A549 treated with RU486 at 1 μM for 4 hours (cell line): ENCODE measurements at places on chromosomes 1 and 21. TPM values are rescaled to one million over a fixed set of nuclear protein-coding genes. Genes with fewer than 3 reads are reported as not detected.

The SPATA17 gene
- 2.7 to 3.9 TPM (median 2.8 TPM) in 5 replicates for total RNA-seq

The HUNK gene
- 1.4 to 1.8 TPM (median 1.7 TPM) in 5 replicates for total RNA-seq

The COL6A1 gene
- total RNA-seq: 16.5 to 23.6 TPM (median 18.8 TPM) in 5 replicates

The CNIH3 gene
- 0.57 to 0.98 TPM (median 0.74 TPM) in 5 replicates for total RNA-seq

The TXNIP gene
- total RNA-seq: 0.07 to 0.24 TPM (median 0.16 TPM) in 4 of 5 replicates, not detected in the other

The NLRP3 gene
- total RNA-seq: not detected in 5 replicates

The NUDC gene
- 125 to 158 TPM (median 131 TPM) in 5 replicates for total RNA-seq

The IL10RB gene
- 16.4 to 19.4 TPM (median 17.8 TPM) in 5 replicates for total RNA-seq

The ELOA gene
- 25.9 to 33.7 TPM (median 26.9 TPM) in 5 replicates for total RNA-seq

The KIRREL1 gene
- 24.7 to 34.8 TPM (median 31.6 TPM) in 5 replicates for total RNA-seq

The ERICH3 gene
- total RNA-seq: not detected in 5 replicates

The GABRD gene
- total RNA-seq: 0.23 to 0.81 TPM (median 0.55 TPM) in 5 replicates

The PADI2 gene
- total RNA-seq: 1.1 to 1.6 TPM (median 1.3 TPM) in 5 replicates

The ANGPTL3 gene
- total RNA-seq: 0.06 TPM in 1 of 5 replicates, not detected in the others

The CCDC181 gene
- total RNA-seq: 0.07 to 0.25 TPM (median 0.15 TPM) in 3 of 5 replicates, not detected in the others

The CDC42BPA gene
- 6.4 to 10.8 TPM (median 9.4 TPM) in 5 replicates for total RNA-seq

The CFHR4 gene
- total RNA-seq: not detected in 5 replicates

The SELL gene
- 0.10 to 0.27 TPM (median 0.25 TPM) in 4 of 5 replicates, not detected in the other for total RNA-seq

The ANKRD65 gene
- not detected in 5 replicates for total RNA-seq

The SLC35F3 gene
- 4.1 to 5.3 TPM (median 5.1 TPM) in 5 replicates for total RNA-seq

The LAX1 gene
- not detected in 5 replicates for total RNA-seq

The RBP7 gene
- 5.4 to 6.3 TPM (median 5.7 TPM) in 5 replicates for total RNA-seq

The VASH2 gene
- total RNA-seq: 2.6 to 3.8 TPM (median 3.5 TPM) in 5 replicates
